Activated CD8-positive, alpha-beta memory T cell treated with anti-CD3 and anti-CD28 coated beads for 1 hour (primary cell): ENCODE measurements at places on chromosomes 3 and 15.

DNA sequence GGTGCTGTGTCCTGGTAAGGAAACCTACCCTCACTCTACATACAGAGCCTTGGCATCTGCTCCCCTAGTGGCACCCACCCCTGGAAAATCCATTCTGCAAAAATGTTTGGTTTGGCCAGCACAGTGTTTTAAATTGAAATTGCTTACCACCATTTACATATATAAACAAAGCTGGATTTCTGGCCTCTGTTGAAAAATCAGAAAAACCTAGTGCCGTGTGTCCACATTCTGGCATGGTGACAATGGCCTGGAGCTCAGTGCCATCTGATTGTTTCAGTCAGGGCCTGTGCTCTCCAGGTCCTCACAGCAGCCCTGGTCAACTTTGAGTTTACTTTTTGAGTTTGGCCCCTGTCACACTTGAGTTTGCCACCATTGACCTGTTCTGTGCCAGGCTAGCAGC is 2.9 kb upstream of the IL17RC start:
- DNase-seq = no peak

DNA sequence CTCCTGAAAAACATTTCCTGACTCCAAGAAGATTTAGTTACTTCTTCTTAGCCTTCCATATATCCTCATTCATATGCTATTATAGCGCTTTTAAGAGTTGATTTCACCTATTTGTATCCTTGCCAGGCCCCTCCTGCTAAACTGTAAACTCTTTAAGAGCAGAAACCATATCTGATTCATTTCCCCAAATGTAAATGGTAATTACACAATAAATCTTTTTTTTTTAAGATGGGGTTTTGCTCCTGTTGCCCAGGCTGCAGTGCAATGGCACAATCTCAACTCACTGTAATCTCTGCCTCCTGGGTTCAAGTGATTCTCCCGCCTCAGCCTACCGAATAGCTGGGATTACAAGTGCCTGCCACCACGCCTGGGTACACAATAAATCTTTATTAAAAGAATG is 4.5 kb downstream of the DLEC1 start:
- DNase-seq = no peak

DNA sequence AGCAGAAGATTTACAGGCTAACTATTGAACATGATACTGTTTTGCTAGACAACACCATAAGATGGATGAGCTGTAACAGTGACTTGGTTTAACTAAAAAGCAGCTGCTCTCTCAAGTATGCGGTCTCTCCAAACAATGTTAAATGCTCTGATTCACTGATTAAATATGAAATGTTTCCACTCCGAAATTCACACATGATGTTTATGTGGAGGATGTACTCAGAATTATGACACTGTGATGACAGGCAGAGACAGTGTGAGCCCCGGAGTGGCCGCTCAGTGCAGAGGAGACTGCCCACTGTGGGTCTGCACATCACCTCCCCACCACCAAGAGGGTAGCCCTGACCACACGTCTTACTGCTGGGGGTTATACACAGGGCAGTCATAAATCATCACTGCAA is 83.9 kb upstream of the MEX3B start:
- DNase-seq = no peak

GRCh38 chr3:72080095-72080494 is 295.1 kb upstream of the PROK2 start:
- DNase-seq = no peak

DNA sequence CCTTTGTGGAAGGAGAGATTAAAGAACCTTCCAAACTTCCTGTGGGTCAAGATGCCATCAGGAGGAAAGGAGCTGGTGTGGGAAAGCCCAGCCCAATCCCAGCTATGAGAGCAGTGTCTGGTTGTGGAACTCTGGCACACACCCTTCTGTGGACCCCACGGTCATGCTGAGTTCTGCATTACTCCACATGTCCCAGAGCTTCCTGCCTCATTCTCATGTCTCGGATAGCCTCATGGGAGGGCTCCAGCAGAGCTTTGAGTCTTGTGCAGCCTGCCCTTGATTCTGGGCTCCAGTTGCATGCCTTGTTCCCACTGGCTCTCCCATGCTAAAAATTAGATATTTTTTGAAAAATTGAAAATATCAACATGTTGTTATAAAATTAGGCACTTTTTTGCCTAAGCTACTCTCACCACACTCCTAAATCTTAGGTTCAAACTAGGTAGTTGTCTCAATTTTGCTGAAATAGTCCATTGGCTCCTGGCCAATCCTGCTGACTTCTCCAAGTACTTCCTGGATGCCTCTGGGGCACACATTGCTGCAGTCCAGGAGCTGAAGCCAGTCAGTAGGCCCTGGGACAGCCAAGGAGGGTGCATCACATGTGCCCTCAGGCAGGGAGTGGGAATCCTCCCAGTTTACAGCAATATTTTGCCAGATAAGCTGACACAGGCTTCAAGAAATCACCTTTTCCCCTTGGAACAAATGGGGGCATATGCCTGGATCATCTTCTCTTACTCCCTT is 144.3 kb downstream of the EEFSEC start:
- no peak for DNase-seq

- DNase-seq = no peak
These were observed 28.0 kb upstream of the GLCE start for GRCh38 chr15:69132430-69132829.

DNA sequence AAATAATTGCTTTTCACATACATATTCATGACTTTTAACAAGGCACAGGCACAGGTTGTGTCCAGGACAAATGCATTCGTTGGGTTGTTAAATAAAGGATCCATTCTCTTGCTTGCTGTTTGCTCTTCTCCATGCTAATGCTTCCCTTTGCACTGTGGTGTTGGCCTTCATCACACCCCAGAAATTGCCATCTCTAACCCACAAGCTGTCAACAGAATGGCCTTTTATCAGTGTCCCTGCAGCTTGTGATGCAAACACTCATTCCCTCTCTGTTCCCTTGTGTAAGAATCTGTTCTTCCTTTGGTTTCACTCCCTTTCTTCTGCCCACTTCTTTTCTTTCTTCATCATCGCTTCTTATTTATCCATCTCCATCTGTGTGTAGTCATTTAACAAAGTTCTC is 72.2 kb downstream of the SLC7A14 start:
- DNase-seq = no peak

GRCh38 chr3:184227481-184227935 is 1.9 kb upstream of the VWA5B2 start:
- no peak for DNase-seq
